ENCODE measurements at places on chromosomes 6 and 20.

DNA sequence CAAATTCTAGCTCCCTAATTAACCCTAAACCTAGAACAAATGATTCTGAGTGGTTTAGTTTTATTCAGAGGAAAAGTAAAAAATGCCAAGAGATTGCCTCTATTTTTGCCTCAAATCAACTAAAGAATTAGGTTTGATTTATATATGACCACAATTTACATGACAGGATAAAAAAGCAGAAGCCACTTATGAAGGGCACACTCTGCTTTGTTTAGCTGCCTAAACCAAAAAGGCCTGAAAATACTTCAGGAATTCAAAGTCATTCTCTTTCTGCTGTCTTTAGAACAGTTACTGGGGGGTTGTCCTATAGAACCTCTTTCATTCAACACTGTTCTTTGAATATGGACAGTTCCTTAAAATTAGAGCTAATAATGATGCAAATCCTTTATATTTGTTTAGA, 5.3 kb downstream of the FBXO5 start:
- DNase-seq, result no peak

GRCh38 chr20:34190262-34190661, 51.0 kb upstream of the ASIP start:
- no peak for DNase-seq

DNA sequence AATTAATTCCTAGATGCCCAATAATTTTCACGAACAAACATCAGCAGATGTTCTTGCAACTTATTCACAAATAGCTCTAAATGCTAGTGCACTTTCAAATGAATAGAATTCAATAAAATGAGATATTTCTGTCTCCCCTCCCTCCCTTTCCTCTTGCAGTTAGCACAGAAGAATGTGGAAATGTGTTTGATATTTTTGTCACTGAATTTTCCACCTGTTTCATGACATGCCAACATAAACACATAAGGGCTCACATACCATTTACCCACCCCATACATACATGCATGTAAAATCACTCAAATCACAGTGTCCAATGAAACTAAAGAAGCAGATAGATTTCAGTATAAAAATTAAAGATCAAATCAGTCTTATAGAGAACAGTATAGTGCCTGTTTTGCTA, 746.9 kb upstream of the MARCKS start:
- DNase-seq, result no peak

- no peak for DNase-seq
Observed at GRCh38 chr6:2632976-2633584, 117.6 kb downstream of the MYLK4 start.

DNA sequence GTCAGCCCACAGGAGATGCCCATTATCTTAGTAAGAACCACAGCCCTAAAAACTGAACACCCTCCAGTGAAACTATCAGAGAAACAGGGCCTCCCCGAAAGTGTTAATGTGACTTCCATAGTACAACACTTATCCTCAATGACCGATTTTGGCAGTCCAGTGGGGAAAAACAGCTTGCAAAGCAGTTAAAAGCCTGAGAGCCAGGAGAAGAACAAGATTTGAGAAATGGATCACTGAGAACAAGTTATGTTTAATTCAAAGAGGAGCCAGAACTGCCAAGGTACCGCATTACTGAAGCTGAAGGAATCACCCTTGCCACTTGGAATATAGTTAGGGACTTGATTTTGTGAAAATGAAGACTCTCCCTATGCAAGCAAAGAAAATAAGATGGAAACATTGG, 236.9 kb downstream of the QKI start:
- DNase-seq, result no peak

DNA sequence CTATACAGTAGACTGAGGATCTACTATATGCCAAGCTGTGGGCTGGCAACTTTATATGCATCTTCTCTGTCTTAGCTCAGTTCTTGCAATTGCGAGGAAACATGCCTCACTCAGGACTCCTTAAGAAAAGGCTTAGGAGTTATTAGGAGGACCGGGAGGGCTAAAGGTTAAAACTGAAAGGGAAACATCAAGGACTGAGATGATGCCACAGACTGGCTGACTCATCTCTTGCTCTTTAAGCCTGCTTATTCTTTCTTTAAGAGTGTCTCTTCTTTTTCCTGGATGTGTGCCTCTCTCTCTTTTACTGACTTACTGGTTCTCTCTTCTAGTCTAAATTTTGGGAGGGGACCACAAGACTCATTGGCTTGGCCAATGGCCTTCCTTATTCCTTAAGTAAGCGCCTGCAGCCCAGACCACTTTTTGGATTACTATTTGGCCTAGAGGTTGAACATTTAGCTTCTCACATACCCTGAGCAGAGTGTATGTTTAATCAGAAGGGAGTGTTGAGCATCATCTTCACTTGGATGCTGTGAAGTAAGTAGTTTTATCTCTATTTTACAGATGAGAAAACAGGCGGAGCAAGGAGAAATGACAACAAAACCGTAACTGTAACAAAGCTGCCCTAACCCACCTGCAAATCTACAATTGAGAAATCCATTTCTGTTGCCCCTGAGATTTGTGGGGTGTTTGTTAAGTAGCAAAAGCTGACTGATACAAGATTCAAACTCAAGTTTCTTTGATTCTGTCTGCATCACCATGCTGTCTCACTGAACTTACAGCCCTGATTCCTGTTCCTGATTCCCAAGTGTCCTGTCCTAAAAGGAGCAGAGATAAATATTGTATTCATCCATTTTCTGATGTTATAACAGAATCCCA, 7.2 kb upstream of the SDC4 start:
- DNase-seq, result no peak

- DNase-seq, result no peak
Observed at GRCh38 chr6:14100138-14100537, 17.4 kb upstream of the CD83 start.

GRCh38 chr6:32604434-32604877, 14.8 kb upstream of the HLA-DRB1 start:
- DNase-seq, result no peak

DNA sequence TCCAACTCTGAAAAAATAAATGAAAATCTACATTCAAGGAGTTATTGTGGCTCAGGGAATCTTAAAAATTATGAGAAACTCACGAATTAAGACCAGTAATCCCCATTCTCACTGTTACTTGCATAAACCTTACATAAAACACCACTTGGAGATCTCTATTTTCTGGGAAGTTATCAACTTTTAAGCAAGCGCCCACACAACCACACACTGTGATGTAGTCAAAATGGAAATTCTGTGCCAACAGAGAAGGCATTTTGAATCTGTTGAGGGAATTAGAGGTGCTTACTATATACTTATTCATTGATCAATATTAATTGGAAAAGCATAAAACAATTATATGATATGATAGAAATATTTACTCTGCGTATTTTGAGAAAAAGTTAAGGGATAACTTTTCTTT, 58.7 kb downstream of the HAO1 start:
- DNase-seq, result no peak

- no peak for DNase-seq
Observed at GRCh38 chr6:157433678-157434081, 52.7 kb downstream of the ZDHHC14 start.

DNA sequence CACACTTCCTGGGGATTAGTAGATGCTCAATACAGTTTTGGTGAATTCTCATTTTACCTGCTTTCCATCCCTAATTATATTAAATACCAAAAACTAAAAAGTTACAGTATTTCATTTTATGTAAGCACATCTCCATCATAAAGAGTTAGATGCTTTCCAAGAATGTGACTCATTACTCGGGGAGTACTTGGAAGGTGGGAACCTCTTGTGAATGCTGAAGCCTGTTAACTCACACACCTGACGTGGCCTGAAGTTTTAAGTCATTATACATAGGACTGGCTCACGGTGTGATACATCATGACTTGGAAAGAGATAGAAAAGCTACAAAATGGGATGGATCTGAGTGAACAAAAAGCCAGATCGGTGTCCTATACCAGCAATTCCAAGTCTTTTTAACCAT, 2.2 kb upstream of the OSER1 start:
- DNase-seq, result no peak

Measured in right renal pelvis (tissue), 4 donors.